Bronchus fibroblast of lung (primary cell): ENCODE measurements at places on chromosomes 2 and 18. TPM values are rescaled to one million over a fixed set of nuclear protein-coding genes. Genes with fewer than 3 reads are reported as not detected.

Gene HNRNPA3
- 28.5 and 29.3 TPM in 2 replicates for total RNA-seq

Gene ACP1
- 64.4 and 88.4 TPM in 2 replicates for total RNA-seq

Gene MYO5B
- under 0.01 and 0.17 TPM in 2 replicates for total RNA-seq

Gene MC2R
- not detected in 2 replicates for total RNA-seq

Gene VSNL1
- total RNA-seq, result 0.17 and 1.0 TPM in 2 replicates

Gene LIMS3
- total RNA-seq, result 1.0 and 1.2 TPM in 2 replicates

Gene CXCR1
- total RNA-seq, result not detected in 2 replicates

Gene MAB21L4
- not detected in 2 replicates for total RNA-seq

Gene CYBRD1
- 38.7 and 40.5 TPM in 2 replicates for total RNA-seq

Gene MSTN
- total RNA-seq, result under 0.01 TPM in 2 replicates
